Regular cardiac myocyte (primary cell): ENCODE measurements at places on chromosomes 12 and 14. TPM values are rescaled to one million over a fixed set of nuclear protein-coding genes. Genes with fewer than 3 reads are reported as not detected.

The RDH16 gene
- total RNA-seq: under 0.01 TPM in 2 replicates

The RNFT2 gene
- 1.7 and 4.6 TPM in 2 replicates for total RNA-seq

The LMNTD1 gene
- total RNA-seq: 0.38 TPM in 1 of 2 replicates, not detected in the other

The PRPH gene
- total RNA-seq: under 0.01 and 0.85 TPM in 2 replicates

The ZNF891 gene
- 0.58 and 1.1 TPM in 2 replicates for total RNA-seq

The NELL2 gene
- total RNA-seq: not detected in 2 replicates
